ENCODE measurements at places on chromosomes 5 and 9.

GRCh38 chr5:72241346-72242003 is 78.6 kb downstream of the MRPS27 start:
- no peak for DNase-seq

- no peak for DNase-seq
These were observed 60.7 kb upstream of the NIPBL start for GRCh38 chr5:36815871-36816270.

- DNase-seq, result no peak
These were observed 1026.9 kb downstream of the PTPRD start for GRCh38 chr9:9585920-9586319.

GRCh38 chr5:14156650-14157492 is 13.7 kb downstream of the TRIO start:
- DNase-seq, result peak; percentile 85

DNA sequence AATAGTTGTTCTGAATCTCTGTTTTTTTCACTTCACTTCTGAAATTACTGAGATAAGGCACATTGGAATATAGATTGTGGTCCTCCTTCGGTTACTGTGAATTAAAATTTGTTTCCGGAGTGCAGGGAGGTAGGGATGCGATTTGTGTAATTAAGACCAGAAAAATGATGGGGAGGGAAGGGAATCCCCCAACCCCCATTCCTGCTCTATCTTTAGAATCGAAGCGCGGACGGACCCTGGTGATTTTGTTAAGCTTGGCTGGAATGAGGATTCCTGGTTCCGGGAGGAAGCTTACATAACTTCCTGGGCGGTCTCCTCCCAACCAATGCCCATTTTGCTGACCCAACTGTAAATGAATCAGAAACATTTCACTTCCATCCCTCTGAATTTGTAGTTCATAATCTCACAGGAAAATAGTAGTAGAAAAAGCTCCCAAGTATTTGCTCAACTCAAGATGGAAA is 220.1 kb upstream of the MSX2 start:
- DNase-seq, result no peak

- no peak for DNase-seq
These were observed 109.4 kb downstream of the MAT2B start for GRCh38 chr5:163614787-163615186.

- DNase-seq, result peak; percentile 35
These were observed 4.0 kb upstream of the SHOC1 start for GRCh38 chr9:111798786-111799185.

DNA sequence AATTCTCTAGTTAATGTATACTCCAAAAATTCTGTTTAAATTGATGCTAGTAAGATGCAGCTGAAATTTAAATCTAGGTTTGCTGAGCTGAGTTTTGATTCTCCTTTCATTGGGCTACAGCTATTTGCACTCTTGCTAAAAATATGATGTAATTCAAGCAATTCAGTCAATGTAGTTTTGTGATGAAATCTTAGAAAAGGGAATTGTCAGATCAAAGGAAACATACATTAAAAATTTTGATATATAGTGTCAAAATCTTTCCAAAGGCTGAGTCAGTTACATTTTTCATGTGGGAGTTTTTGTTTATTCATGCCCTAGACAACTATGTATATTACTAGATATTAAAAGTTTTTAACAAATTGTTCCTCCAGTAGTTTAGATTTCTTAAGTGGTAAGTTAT is 334.9 kb upstream of the DAB2 start:
- no peak for DNase-seq

- no peak for DNase-seq
These were observed 49.9 kb downstream of the P4HA2 start for GRCh38 chr5:132177691-132178149.

DNA sequence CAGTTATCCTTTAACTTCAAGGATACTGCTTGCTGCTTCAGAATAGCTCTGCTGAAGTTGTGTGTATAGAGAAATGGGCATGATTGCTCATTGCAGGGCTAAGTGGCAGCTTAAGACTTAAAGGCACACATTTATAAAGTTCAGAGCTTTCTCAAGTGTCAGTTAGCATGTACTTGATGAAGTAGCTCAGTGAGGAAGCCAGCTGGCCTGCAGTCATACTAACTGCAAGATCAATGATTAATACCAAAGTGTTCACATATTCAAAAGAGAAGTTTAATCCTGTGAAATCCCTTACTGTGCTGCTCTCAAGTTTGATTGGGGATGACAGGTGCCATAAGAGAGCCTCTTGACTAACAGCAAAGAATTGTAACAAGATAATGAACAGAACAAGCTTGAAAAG is 483.4 kb upstream of the NUDT12 start:
- DNase-seq, result no peak

- no peak for DNase-seq
These were observed 32.5 kb downstream of the FAM240B start for GRCh38 chr9:38687389-38687842.

DNA sequence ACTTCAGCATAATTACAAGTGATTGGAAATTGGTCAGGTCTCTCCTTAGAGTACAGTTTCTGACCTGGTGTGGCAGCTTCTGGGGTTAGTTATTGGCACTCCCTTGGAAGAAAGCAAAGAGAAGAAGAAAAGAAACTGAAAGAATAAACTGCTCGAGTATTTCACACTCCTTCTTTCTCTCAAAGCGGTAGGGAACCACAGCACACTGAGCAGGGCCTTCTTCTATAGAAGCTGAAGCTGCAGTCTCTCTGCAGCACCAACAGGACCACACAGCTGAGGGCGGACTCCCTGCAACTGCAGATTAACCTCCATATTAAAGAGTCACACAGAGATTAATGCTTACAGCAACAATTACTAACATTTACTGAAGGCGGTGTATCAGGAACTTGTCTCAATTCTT is 152.0 kb downstream of the TRPM6 start:
- no peak for DNase-seq

DNA sequence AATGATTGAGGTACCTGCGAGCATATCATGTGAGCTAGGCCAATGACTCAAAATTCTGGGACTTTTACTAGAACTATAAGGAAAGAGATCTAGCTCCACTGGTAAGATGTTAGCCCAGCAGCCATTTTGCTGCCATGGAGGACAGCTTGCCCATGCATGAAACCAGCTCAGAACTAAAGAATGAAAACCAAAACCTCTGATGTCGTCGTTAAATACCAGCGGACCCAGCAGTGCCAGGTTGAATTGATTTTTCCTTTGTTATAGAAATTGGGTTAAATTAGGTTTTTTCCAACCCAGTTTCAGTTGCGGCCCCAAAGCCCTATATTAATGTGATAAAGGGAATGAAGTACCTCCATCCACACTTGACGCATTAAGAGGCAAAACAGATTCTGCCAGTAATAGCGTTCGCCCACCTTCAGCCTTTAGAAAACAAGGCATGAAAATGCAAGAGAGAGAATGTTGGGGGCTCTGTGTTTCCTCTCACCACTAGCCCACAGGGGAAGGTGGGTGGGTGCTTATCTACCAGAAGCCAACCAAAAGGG is 5.5 kb upstream of the ITK start:
- DNase-seq, result no peak

DNA sequence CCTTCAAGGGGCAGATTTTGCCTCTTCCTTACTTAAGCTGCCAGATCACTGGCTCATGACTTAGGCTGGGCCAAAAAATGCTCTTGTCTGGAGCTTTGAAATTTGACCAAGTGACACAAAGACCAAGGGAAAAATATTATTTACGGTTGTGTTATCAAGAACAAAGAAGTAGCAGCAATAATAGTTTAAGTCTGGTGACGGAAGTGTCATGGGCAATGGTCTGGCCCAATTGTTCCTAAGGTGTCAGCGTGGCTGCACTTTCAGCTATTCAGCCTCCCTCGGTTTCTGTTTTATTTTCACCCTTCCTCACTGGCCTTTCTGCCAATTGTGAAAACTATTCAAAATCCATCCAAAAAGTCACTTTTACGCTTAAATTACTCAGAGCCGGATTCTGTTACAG is 185.3 kb downstream of the CDH18 start:
- DNase-seq, result no peak

GRCh38 chr9:13603921-13604320 is 324.4 kb upstream of the MPDZ start:
- DNase-seq, result no peak

DNA sequence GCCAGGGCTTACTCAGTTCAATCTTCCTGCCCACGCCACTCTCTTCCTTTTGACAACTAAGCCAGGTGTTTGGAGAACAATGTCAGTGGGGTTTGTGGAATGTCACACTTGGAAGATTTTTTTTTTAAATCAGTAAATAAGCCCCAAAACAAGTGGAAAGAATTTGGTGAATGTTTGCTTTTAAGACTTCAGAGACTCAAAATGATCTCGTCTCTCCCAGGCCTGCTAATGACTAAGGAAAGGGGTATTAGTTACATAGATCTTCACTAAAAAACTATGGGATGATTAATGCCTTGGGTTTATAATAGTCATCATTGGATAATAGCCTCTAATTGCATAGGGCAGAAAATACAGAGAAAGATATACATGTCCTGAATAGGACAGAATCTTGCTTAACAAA is 166.4 kb downstream of the DMRT2 start:
- DNase-seq, result no peak

GRCh38 chr9:109683521-109683920 is 96.5 kb upstream of the PALM2AKAP2 start:
- no peak for DNase-seq

- no peak for DNase-seq
These were observed 2.4 kb downstream of the ZNF483 start for GRCh38 chr9:111527347-111527746.

DNA sequence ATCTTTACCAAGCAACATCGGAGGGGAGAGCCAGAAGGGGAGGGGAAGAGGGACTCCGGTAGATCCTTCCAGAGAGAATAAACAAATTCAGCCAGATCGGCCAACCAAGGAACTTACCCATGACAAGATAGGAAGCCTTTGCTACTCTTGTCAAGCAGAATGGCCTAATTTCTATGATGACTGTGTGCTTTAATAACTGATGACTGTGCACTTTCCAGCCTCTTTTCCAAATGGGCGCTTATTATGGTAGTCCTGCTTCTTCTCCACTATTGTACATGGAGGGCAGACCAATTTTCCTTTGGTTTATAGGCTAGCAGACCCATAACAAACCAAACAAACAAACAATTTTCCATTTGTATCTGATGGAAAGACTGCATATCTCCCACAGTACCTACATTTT is 163.8 kb upstream of the RFX3 start:
- no peak for DNase-seq

DNA sequence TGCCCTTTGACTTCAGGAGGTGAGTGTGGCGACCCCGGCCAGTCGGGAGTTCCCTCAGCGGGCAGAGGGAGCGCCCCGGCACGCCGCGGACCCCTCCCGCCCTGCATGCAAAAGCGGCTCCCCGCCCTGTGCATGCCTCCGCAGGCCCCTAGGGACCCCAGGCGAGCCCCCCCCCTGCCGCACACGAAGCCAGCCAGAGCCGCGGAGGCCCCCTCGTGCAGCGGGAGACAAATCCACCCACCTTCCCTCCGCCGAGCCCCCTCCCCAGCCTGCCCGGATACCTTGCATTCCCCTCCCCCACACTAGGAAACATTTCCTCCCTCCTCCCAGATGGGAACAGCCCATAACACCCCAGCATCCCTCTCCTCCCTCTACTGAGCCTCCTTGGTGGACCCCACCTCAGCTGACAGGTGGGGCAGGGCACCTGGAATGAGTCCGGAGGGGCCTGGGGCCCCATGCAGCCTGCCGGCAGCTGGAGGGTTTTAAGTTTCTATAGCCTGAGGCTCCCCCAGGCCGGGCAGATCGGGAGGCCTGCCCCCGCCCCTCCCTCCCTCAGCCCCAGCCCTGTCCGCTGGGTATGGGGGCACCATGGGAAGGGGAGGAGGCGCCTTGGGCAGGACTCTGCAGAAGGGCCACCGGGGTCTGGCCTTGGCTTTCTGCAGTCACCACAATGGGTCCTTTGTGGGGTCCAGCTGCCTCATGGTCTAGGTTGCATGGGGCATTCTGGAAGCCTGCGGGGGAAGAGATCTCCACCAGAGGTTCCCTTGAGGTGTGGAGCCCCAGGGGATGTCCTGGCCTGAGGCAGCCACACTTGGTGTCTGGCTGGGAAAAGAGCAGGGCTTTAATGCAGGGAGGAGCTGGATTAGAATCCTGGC is 601 bp downstream of the ERGIC1 start:
- no peak for DNase-seq

DNA sequence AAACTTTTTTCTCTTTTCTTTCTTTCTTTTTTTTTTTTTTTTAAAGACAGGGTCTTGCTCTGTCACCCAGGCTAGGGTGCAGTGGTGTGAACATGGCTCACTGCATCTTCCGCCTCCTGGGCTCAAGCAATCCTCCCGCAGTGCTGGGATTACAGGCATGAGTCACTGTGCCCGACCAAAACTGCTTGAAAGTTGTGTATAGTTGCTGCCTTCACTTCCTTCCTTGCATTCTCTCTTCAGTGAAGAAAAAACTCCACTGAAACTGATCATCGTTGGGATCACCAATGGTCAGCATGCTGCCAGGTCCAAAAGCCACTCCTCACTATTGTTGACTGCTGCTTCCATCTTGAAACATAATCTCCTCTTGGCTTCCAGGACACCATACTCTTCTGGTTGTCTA is 66.6 kb upstream of the CTNNA1 start:
- DNase-seq, result no peak

DNA sequence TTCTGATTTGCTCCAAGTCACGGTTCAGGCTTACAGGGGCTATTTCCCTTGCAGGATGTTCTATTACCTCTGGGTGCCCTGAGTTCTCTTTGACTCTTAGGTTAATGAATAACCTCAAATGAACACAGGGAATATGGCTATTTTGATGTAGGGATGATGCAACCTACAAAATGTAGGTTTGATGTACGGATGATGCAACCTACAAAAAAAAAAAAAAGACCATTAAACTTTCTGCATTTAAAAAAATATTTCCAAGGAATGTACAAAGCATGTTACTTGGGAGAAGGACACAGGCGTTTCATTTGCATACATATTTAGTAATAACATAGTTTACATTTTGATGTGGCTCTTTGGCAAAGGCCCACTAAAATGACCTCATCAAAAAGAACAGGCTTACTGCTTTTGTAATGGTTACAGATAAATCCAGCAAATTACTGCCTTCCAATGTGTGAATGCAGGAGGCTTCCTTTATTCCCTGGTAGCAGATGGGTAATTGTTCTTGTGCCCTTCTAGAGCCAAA is 36.3 kb downstream of the ZNF474 start:
- DNase-seq, result no peak

DNA sequence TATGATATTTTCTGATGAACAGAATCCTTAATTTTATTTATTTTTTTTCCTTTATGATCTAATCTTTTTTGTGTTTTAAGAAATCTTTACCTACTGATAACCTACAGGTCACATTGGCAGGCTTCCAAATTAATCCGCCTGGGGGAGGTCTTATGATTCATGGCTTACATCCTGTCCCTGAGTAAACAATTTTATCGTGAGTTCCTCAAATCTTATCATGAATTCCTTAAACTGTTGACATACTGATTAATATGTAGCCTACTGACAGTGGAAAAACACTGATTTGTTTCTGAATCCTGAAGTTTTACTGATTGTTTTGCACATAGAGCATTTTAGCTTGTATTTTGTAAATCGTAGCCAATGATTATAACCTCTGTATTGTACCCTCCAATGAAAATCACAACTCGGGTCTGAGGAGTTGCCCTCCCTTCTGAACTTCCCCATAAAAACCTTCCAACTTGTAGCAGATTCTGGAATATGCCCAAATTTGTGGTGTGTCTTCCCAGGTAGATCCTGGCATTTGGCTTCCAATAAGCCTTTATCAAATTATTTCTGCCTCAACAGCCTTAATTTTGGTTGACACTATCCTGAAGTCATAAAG is 105.6 kb downstream of the VCAN start:
- DNase-seq, result no peak

- no peak for DNase-seq
These were observed 34.5 kb upstream of the TYRP1 start for GRCh38 chr9:12658531-12659209.
